ENCODE measurements at places on chromosomes 6 and 20.
A peak's percentile ranks its signal among the peaks of the same experiment; 100 is the strongest.

DNA sequence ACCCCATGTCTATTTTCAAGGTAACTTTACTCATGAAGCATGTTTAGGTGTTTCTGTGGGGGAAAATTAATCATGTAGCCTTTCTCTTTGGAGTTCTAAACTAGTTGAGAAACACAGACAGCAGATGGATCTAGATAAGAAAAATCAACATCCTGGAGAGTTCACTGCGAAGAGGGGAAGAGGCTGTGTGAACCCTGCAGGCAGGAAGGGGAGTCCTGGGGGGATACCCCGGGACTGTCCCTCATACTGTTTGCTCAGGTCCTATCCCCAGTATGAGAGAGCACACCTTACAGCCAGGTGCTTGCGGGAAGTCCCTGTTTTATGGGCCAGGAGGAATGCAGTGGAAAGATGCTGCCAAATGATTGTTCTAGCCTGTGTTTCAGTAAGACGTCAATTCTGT is 32.7 kb downstream of the CHMP4B start:
- no peak for DNase-seq

GRCh38 chr6:139515511-139515910 is 141.1 kb upstream of the CITED2 start:
- no peak for DNase-seq

DNA sequence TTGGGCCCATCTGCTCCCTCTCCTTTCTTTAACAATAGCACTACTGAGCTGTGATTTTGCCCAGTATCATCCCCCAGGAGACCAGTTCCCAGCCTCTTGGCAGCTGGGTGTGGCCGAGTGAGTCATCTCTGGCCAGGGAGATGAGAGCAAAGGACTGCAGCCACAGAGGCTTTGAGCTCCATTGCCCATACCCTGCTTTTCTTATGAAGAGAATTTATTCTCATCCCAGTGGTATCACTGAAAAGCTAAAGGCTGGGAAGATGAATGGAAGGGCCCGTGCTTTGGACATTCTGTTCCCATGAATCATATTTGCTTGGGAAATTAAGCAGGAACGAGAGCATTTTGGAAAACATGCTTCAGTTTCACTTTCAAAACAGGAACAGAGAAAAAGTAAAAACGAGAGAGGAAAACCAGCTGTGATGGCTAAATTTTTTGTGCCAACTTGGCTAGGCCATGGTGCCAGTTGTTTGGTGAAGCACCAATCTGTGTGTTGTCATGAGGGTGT is 14.9 kb downstream of the CST3 start:
- no peak for DNase-seq

- no peak for DNase-seq
These were observed 86.4 kb upstream of the POU3F2 start for GRCh38 chr6:98747960-98748359.

DNA sequence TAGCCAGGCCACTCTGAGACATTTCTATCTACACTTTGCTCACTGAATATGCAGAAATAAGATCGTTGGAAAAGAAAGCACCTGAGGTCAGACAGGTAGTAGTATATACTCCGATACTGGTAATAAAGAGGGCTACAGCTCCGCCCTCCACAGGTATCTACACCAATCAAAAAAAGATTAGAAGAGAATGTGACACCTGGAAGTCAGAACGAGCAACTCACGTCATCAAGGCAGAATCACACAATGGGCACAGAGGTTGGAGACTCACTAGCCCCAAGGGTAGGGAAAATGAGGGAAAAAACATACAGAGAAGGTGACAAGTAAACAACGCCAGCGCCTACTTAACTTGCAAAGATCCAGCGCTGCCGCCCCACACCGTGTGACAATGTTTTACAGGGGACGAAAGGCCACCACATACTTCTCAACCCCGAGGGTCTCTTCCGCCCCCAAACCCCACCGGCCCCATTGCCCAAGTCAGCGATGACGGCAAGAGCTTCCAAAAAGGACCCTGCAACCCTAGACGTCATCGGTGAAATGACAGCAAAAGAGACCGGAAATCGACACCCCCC is 653 bp downstream of the LMBRD1 start:
- peak; percentile 76 for DNase-seq

DNA sequence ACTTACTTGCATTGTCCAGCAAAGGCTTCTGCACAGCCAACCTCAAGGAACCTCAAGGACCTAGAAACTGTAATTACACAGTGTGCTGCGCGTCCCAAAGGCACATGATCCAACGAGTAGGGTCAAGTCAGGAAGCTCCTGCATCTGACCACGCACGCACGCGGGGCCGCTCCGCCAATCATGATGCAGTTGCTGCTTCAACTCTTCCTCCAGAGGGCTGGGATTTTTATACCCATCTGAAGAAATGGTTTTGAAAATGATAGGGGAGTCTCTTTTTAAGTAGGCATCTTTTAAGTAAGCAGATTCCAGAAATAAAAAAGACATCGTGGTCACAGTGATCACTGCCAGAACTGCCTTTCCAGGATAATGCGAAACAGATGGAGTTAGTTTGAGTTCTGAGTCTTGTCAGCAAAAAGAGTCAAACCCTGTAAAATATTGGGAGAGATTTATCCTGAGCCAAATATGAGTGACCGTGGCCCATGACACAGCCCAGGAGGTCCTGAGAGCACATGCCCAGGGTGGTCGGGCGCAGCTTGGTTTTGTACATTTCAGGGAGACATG is 34.0 kb downstream of the KIF25 start:
- DNase-seq = no peak

GRCh38 chr6:37679539-37680476 is 17.9 kb downstream of the MDGA1 start:
- no peak for DNase-seq

GRCh38 chr20:44614525-44614924 is 32.1 kb downstream of the PKIG start:
- DNase-seq = no peak
